ENCODE measurements at places on chromosomes 3 and 15.

- no peak for DNase-seq
Observed at GRCh38 chr3:84683493-84683892, 275.3 kb upstream of the CADM2 start.

DNA sequence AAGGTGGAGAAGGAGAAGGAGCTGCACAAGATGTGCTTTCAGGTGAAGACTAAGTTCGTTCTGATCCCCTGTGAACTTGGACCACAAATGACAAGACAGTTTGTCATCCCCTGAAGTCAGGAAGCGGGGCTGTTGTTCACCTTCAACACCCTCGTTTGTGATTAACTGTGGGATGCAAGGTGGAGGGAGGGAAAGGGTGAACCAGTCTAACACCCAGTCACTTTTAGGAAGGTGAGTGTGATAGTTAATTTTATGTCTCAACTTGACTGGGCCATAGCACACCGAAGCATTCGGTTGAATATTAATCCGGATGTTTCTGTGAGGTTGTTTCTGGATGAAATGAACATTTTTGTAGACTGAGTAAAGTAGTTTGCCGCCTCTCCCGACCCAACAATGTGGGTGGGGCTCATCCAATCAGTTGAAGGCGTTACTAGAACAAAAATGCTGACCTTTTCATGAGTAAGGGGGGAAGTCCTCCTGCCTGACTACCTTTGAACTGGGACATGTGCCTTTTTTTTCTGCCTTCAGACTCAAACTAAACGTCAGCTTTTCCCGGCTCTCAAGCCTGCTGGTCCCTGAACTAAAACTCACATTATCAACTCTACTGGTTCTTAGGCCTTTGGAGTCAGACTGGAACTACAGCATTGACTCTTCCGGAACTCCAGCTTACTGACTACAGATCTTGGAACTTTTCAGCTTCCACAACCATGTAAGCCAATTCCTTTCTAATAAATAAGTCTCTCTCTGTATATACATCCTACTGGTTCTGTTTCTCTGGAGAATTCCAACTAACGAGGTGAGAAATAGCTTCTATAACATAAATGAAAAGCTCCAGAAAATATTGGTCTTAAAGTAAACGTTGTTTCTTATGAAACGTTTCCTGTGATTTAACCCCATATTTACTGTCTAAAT lies 264.0 kb upstream of the SLITRK3 start:
- DNase-seq: no peak

DNA sequence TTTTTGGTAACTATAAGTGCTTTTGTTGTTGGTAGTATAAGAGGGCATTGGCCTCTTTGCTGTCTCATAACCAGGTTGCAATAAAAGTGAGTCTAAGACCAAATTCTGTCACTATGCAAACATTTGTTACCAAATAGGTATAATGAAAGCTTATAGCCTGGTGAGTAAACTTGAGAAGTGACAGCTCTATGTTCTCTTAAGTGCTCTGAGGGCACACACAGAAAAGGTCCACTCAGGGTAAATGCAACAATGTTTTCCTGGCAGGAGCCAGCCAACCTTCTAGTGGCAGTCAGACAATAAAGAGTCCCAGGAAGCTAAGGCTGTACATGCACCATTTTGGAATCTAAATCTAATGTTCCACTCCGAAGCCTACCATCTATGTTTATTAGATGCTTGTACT lies 262.1 kb upstream of the TGFBR2 start:
- DNase-seq: peak; percentile 49

GRCh38 chr15:92527197-92527596 lies 128.4 kb downstream of the FAM174B start:
- peak; percentile 18 for DNase-seq

DNA sequence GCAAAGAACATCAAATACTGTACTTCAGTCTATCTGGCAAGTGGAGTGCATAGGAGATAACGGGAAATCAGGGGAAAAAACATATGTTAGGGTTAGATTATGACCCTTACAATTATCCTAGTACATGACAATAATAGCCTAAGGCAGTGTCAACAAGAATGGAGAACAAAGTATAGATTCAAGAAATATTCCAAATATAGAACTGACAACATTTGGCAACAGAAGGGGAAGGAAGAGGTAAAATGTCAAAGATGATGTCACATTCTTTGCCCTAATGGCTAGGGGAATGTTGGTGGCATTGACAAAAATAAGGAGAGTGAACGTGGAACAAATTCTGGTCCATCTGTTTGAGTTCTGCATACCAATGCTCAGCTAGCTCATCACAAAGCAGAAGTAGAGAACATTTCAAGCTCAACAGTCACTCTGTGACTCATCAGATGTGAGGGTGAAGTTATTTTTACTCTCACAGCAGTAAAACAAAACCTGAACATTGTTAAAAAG lies 15.5 kb upstream of the ATP8B4 start:
- DNase-seq: no peak

DNA sequence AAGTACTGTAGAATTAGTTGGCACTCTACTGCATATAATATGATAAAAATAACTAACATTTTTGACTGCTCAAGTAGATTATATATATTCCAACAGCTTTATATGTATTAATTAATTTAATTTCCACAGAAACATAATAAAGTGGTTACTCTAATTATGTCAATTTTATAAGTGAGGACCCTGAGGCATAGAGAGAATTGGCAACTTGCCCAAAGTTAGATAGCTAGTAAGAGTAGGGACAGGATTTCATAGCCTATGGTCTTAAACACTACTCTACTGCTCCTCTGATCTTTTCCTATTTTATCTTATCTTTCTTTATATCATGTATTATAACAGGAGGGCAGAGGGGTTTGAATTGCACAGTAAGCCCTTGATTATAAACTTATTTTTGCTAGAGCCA lies 418.7 kb upstream of the SGO1 start:
- DNase-seq: peak; percentile 7

- no peak for DNase-seq
Observed at GRCh38 chr15:85007741-85008397, 26.2 kb downstream of the PDE8A start.

- DNase-seq: no peak
Observed at GRCh38 chr3:117587416-117587815, 877.8 kb downstream of the TUSC7 start.

- DNase-seq: peak; percentile 2
Observed at GRCh38 chr3:4656059-4656458, 162.9 kb downstream of the ITPR1 start.

DNA sequence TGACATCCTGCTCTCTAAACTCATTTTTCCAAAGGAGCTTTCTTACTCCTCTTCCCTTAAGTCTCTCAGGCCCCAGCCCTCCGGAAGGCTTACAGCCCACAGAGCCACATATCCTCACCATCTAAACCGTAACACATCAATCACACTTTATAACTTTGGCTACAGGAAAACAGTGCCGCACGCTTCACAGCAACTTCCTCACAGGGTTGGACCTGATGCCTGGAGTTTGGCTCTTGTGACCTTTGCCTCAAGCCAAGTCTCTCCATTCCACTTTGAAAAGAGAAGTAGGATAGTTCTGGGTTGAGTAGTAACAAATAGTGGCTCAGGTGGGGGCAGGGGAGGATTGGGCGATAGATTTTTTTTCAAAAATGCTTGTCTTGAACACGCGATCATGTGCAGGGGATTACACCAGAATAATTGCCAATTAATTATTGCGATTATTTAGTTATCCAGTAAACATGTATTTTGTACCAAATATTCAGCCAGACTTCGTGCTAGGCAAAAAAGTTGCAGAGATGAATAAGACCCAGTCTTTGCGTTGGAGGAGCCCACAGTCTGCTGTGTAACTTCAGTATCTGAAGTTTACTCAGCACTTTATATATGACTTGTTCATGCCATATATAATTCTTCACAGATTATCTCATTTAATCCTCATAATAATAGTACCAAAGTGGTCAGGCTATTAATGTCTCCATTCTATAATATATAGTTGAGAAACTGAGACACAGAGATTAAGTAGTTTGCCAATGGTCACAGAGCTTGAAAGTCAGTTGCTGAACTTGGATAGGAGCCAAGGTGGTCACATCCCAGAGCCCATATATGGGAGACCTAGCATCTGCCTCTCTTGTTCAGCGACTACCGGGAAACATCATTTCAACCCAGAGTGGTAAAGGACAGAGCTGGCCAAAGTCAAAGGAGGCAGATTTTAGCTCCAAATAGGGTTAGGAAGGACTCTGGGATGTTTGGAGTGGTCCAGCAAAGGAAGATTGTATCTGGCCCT lies 2.4 kb upstream of the ETV5 start:
- no peak for DNase-seq

DNA sequence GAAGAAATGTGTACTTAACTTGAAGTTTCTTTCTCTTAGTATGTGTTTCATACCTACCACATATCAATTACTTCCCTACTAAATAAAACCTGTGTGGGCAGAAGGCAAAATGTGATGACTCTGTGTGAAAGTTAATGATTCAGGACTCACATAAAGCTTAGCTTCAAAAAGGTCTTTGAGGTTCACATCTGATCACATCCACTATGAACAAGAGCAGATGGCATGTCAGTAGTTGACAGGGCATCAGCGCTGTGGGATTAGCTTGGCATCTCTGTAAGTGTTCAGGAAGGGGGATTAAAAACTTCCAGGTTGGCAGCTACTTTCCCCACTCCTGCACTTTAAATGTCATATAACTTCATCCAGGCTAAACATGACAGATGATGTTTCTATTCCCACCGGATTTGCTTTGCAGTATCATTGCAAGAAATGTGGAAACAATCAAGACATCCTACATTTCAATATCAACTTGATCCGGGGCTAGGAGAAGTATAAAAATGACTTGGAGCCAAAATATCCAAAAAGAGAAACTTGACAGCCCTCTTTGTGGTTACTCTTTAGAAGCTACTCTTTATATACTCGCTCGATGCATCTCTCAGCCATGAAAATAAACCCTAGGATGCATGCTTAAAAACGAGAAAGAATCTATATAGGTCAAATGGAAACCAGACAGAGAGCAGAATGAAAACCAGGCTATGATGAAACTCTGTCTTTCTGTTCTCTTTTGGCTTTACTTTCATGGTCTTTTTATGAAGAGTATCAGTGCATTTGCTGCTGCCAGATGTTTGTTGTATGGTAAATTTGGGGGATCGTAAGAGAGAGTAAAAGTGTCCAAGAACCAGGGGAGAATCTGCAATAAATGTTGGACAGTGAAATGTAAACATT lies 273.1 kb upstream of the ALCAM start:
- DNase-seq: no peak

GRCh38 chr15:51738553-51738952 lies 1.1 kb upstream of the LYSMD2 start:
- no peak for DNase-seq

- DNase-seq: no peak
Observed at GRCh38 chr3:120449251-120449650, 1.5 kb downstream of the FSTL1 start.

DNA sequence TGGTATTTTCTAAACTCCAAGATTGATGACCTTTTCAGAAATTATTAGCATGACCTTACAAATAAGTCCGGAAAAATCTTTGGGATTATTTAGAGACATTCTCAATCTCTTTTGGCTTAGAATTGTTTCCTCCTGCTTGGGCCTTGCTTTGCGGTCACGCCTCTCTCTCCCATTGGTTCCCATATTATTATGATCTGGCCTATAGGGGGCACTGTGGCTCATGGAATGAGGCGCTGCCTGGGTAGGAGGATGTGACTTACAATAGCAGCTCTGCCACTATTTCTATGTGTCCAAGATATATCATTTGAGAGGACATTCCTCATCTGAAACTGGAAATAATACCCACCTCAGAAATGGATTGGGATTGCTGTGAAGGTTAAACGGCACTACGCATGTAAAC lies 464.9 kb downstream of the MFSD1 start:
- peak; percentile 44 for DNase-seq

DNA sequence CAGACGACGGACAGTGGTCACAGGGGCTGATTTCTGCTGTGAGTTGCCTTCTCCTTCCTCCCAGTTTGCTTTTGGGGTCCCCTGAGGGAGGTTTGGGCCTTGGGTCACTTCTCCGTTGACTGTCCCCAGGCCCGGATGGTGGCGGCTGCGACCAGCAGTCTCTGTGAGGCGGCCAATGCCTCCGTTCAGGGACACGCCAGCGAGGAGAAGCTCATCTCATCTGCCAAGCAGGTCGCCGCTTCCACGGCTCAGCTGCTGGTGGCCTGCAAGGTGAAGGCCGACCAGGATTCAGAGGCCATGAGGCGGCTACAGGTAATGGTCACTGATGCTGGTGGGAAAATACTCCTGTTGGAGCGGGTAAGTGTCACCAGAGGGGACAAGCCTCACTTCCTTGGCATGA lies 206.8 kb upstream of the TPM1 start:
- DNase-seq: no peak

DNA sequence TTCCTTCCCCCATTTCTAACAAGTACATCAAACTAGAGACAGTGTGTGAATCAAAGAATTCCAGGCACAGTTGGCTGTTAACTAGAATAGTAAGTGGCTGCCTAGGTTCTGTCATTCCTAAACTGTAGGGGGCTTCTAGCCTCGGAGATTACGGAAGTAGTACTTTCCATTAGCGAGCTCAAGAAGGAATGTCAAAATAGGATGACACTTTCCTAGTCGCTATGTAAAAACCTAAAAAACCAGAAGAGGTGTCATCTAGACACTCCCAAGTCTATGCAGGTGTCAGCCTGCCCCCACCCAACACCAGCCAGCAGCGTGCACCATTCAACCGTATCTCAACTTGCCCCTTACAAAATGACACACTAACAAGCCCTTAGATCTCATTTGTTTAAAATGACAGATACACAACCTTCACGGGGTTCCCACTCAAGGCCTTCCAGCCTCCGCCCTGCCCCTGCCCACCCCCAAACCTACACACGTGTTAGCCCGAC lies 874 bp downstream of the INO80 start:
- DNase-seq: peak; percentile 22

DNA sequence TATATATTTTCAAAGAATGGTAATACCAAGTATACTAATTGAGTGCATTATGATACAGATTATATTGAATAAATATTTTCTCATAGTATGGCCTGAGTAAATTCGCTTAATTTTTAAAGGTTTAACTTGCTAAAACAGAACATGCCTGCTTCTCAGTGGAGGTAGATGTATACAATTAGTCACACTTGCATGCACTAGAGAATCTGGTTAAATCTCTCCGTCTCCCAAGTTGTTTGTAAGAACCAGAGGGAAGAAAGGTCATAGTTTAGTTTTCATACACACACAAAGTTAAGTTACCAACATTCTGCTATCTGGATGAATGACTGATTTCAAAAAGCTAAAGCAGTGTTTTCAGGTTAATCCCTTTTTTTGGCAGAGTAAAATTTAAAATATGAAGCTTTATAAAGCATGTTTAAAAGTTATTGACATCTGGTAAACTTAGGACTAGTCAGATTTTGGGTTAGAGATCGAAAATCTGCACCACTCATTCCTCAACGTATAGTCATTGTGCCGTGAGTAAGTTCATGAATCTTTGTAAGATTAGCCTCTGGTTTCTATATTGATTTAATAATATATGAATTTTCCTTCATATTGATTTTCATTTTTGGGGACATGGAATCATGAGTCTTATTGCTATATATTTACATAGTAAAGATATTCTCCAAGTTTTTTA lies 117.6 kb upstream of the SAMMSON start:
- DNase-seq: no peak

- no peak for DNase-seq
Observed at GRCh38 chr3:50327129-50327528, 894 bp downstream of the TUSC2 start.

GRCh38 chr3:46500656-46501635 lies 3.2 kb downstream of the RTP3 start:
- no peak for DNase-seq
